ENCODE measurements at places on chromosomes 3 and 15.

DNA sequence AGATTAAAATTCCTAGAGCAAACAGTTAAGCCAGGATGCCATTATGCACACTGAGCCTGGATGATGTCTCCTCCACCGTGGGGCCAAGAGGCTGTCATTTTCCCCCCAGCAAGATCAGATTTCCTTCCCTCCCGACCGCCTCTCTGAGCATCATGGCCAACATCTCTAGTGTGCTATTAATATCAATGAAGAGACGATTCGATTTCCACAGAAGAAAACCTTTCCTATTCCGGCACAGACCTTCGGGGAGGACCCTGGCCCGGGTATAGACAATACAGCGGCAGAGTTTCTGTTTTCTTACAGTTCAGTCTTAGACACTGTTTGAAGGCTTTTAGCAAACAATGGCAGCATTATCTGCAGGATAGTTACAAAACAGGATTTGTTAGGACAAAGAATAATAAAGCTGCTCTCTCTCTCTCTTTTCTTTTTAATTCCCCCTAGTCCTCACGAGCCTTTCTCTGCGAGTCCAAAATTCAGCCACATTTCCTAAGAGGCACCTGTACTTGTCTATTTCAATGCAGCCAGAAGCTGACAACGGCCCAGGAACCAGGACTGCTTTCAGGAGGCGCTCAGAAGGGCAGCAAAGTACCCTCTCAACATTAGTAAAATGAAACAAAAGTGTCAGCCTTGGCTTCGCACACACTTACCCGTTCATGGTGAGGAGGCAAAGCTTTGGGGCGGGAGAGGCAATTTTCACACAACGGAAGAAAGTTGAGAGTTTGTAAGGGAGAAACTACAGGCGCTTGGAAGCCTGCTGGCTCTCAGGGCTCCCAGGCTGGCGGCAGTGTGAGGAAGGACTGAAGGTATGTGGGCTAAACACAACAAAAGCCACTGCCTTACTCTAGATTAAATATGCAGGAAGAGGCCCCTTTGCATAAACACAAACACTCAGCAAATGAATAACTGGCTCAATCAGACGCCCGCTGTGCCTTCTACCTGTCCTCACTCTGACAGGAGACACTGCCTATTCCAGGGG lies 278.0 kb downstream of the FOXP1 start:
- peak; percentile 80 for DNase-seq

DNA sequence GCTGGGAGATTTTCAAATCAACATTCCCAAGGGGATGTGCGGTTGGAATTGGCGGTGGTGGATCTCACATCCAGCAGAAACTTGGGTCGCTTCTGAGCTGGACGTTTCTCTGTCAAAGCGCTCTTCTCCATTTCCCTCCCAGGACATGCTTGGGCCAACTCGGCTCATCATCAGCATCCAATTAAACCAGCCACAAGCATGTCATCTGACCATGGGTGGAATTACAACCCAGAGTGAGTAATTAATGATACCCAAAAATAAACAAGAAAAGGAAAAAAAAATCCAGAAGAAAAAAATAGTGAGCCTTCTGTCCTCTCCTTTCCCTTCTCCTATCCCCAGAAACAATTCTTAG lies 111.2 kb downstream of the XXYLT1 start:
- DNase-seq = no peak

DNA sequence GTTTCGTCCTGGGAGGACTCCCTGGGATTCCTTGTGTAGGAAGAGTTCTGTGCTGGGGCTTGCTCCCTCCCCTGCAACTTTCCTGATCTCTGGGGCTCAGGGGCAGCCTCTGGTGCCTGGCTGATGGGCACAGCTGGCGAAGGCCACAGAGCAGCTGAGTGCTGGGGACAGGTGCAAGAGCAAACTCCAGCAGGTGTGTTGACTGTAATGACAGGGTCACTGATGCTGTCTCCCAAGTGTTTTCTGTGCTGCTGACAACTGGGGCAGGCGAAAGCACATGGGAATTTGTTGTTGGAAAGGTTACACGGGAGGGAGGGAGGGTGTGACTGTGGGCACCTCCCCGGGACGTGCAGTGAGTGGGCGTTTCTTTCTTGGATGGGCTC lies 21.6 kb downstream of the CPN2 start:
- DNase-seq = no peak

DNA sequence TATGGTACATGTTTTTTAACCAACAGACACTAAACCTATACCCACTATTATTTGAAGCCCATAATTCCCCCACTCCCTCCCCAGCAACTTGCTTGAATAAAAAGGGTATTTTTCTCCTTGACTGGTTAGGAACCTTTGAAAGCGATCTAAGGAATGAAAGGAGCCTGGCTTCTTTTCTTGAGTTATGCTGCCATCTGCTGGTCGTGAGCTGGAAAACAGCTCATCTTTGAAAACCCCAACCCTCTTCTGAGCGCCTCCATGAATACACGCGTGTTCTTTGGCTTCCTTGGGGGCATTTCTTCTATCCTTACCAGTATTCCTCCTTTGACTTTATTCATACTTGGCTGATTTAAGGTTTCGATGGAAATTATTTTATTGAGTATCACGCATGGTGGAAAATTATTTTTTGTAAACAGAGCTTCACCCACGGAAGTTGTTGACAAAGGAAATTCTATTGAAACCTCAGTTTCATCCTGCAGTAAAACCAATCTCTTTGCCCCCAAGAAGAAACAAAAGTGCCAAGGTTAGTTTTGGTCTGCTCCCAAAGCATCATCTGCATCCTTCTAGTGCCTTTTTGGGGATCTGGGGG lies 171.6 kb downstream of the SV2B start:
- peak; percentile 76 for DNase-seq

- no peak for DNase-seq
These were observed 525.8 kb downstream of the DIPK2A start for GRCh38 chr3:144497452-144497851.

DNA sequence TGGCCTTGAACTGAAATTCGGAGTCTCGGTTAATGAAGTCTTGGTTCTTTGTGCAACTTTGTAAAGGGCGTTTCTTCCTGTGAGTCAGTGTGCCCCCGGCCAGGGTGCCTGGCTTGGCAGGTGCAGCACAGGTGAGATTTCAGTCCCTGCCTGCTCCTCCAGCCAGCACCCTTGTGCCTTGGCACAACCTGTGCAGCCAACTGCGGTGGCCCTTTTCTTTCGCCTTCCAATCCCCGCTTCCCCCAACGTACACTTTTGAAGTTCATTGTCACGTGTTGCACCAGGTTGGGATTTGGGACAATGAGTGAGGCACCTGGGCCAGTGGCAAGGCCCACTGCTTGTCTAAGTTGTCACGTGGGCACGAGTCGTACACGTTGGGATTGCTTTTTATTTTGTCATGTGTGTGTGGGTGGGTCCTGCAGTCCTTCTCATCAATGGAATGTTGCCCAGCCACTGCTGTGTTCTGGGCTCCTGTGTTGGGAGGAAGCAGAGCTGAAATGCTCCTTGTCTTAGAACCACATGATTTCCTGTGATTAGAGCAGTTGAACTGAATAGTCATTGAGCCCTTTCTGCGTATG lies 242.9 kb upstream of the BHLHE40 start:
- DNase-seq = no peak

DNA sequence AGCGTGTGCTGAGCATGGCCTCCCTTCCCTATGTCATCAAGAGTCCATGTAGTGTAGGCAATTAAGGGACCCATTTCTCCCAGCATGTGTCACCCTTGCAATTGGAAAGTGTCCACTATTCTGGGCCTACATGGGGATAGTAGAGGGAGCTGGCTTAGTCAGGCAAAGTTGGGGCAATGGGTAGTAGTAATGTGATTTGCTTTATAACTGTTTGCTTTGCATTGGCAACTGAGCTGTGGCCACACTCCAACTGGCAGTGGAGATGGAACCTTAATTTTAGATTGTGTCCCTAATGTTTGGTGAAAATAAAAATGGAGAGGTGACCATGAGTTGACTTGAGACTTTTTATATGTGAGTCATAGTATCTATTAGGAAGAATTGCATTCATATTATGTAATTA lies 97.7 kb upstream of the SAMMSON start:
- no peak for DNase-seq

- DNase-seq = peak; percentile 79
These were observed 55.4 kb downstream of the ABHD2 start for GRCh38 chr15:89143503-89144162.

DNA sequence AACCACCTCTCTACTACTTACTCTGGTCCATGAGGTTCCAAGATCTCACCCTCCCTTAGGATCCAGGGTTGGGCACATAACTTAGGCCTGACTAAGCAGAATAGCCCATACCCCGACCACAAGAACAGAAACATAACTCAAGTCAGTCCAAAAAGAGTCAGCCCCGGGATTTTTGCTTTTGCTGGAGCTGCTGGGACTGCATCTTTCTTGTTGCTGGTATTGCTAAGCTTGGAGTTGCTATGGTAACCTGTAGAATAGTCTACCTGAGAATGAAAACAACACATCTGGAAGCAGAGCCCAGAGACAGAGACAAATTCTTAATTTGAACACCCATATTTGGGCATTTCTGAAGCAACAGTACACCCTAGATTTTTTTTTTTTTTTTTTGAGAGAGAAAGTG lies 6.5 kb downstream of the RUBCN start:
- no peak for DNase-seq

DNA sequence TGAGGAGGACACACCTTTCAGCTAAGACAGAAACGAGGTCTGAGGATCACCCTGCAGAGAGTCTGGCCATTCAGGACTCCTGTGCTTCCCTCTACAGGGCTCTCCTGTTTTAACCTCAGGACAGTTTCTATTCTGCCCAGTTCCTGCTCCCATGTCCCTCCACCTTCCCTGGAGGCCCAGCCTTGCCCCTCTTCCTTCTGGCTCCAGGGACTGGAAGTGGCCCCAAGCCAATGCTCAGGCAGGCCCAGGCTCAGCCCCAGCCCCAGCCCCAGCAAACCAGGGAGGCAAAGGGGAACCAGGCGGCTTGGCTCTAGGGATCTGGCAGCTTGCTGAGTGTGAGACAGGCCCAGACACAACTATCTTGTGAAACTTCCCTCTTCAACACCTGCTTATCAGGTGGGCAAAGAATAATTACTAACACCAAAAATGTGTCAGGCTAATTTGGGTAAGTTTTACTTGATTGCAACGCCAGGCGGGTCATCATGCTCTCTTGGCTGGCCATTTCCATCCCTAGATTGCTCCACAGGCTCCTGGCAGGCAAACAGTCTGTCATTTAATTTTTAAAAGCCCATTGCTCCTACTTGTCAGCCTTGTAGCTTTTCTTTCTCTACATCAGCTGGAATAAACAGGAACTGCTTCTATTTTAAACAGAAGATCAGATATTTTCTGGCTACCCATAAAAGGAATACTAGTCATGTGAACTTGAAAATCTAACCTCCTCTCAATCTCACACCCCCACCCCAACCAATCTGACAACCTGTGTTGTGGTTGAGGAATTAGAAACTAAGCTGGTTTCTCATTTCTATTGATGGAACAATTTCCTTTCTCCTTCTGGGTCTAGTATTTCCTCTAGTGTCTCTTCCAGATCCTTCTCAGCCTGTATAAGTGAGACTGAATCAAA lies 33.5 kb downstream of the UPK1B start:
- DNase-seq = no peak

DNA sequence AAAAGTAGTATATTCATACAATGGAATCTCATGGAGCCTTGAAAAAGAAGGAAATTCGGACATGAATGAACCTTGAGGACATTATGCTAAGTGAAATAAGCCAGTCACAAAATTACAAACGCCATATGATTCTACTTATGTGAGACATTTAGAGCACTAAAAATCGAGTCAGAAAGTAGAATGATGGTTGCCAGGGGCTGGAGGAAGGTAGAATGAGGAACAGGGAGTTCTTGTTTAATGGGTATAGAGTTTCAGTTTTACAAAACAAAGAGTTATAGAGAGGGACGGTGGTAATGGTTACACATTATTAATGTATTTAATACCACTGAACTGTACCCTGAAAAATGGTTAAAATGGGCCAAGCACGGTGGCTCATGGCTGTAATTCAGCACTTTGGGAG lies 19.5 kb downstream of the UBXN7 start:
- no peak for DNase-seq

DNA sequence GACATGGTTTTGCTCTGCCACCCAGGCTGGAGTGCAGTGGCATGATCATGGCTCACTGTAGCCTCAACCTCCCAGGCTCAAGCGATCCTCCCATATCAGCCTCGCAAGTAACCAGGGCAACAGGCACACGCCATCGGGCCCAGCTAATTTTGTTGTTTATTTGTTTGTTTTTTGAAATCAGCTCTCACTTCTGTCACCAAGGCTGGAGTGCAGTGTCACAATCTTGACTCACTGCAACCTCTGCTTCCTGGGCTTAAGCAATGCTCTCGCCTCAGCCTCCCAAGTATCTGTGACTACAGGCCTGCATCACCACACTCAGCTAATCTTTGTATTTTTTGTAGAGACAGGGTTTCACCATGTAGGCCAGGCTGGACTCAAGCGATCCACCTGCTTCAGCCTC lies 26.3 kb upstream of the PLCH1 start:
- DNase-seq = no peak

DNA sequence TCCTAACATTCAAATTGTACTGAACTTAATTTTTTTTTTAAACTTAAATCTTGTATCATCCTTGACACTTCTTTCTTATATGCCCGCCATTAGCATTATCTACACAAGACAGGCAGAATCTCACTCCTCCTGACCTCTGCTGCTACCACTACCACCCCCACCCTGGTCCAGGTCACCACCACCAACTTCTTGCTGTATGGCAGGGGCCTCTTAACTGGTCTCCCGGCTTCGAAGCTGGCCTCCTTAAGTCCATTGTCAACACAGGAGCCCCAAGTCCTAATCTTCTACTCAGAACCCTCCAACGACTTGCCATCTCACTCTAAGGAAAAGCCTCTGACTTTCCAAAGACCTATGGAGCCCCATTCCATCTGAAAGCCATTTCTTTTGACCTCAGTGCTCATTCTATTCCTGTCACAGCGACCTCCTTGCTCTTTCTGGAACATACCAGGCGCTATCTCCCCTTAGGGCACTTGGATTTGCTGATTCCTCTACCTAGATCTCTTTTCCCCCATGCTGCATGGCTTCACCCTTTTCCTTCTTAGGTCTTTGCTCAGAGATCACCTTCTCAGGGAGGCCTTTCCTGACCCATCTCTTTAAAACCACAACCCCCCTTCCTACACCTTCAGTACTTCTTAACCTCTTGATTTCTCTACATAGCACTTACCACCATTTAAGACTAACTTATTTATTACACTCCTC lies 2.6 kb downstream of the PRC1 start:
- no peak for DNase-seq

DNA sequence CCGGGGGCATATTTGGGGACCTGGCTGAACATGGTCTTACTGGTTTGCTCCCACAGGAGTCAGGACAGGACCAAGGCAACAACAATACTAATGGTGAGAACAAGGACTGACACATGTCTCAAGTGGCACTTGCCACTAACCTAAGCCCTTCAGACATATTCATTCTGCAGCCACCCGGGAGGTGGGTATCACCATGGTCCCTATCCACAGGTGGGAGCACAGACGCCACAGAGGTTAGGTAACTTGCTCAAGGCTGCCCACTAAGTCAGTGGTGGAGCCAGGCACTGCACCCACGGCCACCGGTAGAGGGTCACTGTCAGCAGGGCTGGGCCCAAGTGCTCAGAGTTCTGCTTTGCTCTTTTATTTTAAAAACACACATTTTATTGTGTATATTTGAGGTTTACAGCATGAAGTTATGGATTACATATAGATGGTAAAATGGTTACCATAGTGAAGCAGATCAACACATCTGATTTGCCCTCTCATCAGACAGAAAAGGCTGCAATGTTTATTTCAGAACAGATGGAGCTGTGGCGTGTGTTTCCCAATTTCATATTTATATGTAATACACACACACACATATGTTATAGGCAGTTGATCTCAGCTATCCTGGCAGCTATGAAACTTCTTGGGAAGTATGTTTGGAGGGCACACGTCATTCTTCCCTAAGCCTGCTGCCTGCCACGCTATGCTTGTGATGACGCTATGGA lies 30.0 kb upstream of the SLC41A3 start:
- no peak for DNase-seq

GRCh38 chr3:89360156-89360555 lies 252.7 kb downstream of the EPHA3 start:
- no peak for DNase-seq

Data from globus pallidus (tissue), 1 donor.